NCI-H1694 (cell line): ENCODE measurements at places on chromosomes 3 and 15.

DNA sequence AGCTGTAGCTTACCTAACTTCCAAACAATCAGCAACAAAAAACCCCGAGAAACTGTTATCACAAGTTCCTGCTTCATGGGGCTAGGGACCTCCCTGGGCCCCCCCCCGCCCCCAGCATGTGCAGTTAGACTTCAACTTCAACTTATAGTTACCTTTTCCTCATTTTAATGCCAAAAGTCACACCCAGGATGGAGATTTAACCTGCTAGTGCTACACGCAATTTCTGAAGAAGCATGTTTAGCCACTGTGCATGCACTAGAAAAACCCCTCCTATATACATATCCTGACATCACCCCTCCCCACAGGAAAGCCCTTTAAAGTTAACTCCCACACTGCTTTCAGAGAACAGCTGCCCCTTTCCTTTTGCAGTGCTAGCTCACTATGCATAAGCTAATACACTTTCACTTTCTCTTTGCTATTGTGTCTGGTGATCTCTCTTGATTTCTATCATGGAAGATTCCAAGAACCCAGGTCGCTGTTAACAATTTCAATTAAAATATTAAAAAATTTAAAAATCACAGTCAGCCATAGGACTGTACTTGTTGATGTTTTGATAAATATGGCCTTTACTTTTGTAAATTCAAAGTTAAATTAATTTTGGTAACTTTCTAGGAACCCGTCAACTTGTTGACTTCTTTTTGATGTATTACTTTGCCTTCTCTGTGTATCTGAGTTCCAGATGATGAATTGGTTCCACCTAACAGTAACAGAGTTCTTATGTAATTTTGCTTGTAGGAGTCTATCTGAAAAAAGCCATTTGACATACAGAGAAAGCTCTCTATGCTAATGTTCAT is 75.2 kb upstream of the ACAD9 start:
- no peak for DNase-seq

DNA sequence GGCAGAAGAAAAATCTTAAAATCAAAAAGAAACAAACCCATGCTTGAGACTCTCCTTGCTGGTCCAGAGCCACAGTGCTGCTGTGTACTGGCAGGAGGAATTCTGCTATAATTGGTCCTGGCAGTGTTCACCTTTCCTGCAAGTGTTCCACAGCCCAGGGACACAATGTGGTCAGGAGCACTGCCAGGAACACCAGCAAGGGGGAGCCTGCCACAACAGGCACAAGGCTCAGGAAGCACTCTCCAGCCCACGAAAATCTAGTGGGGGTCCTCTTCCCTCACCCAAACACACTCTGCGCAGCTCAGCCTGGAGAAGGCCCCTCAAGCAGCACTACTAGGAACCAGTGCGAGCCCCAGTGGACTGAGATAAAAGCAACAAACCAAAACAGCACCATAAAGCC is 92.9 kb downstream of the UBE3A start:
- DNase-seq, result no peak

GRCh38 chr3:72738752-72739530 is 109.3 kb downstream of the SHQ1 start:
- DNase-seq, result no peak

DNA sequence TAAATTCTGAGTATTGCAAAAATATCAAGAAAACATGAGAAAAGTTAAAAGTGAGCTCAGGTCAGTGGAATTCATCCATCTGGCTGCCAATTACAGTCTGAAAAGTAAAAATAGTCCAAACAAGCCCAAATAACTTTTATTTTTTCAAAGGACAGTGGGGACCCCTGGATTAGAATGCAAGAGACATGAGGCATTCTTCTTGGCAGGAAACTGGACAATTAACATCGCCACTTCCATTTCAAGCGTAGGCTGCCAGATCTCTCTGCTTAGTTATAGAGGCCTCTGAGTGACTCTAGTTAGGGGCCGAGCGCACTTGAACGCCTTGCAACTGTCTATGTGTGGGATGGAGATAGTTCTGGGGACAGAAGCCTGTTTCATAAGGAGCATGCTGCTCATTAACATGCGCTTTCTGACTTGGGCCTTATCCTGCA is 189.1 kb downstream of the GHSR start:
- no peak for DNase-seq

DNA sequence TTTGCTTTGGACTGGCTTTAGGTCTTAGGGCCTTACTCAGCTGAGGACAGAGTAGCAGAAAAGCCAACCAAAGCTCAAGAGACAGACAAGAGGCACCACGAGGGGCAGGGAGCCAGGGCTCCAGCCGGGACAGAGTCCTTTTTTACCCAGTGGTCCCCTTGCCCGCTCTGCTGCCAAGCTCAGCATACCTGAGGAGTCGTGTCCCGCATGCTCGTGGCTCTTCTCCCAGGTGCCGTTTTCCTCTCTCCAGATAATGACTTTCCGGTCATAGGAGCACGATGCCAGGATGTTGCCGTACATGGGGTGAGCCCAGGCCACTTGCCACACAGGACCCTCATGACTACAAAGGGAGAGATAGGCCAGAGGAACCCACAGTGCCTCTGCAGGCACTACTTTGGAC is 8.5 kb downstream of the SEC13 start:
- no peak for DNase-seq

GRCh38 chr3:396293-396692 is 199.7 kb downstream of the CHL1 start:
- no peak for DNase-seq

DNA sequence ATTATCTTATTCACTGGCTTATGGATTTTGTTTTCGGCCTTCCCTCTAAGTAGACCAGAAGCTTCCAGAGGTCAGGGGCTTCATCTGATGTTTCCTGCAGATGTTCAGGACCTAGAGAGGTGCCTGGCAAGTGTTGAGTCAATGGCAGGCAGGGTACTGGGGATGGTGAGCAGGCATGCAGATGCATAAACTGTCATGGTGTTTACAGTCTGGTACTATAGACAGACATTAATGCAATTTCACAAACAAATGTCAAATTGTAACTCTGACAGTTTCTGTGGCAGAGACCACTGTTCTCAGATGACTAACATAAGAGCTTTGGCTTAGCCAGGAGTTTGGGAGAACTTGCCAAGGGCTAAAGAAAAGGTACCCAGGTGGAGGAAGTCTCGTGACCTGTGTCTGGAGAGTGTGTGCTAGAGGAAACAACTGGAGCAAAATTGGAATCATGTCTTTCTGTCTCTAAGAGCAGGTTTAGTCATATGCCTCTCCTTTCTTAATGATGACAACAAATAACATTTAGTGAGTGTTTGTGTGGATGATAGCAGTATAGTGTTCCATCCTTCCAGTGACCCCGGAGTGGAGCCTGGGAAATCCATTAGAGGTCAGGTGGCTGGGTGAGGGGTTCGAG is 53.7 kb upstream of the TRAK1 start:
- no peak for DNase-seq

- no peak for DNase-seq
Observed at GRCh38 chr3:190996181-190996775, 133.8 kb upstream of the GMNC start.

DNA sequence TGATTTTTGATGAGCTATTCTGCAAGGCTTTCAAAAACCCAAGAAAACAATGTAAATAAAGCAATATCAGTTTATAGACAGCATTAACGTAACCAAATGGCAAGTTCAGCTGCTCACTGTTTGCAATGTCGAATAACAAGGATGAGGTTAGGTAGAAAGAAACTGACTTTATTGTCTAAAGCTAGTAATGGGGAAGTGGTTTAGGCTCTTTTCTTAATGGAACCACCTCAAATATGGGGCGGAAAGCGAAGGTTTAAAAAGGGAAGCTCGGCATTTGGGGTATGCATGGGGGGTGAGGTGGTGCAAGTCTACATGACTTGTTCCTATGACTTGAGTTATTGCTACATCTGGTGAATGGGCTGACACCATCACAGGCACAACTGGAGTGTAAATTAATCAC is 1060.2 kb downstream of the NSUN3 start:
- no peak for DNase-seq

- DNase-seq, result no peak
Observed at GRCh38 chr15:85312486-85312885, 67.9 kb upstream of the AKAP13 start.

GRCh38 chr3:123773681-123774431 is 110.3 kb downstream of the MYLK start:
- DNase-seq, result no peak
